Right lung (tissue), 10 donors: ENCODE measurements at places on chromosomes 2 and 18. TPM values are rescaled to one million over a fixed set of nuclear protein-coding genes. Genes with fewer than 3 reads are reported as not detected.

Gene RAB31
- polyA plus RNA-seq, result 40.6 TPM

Gene CCBE1
- 75.0 TPM for polyA plus RNA-seq

Gene RNF138
- 59.2 TPM for polyA plus RNA-seq

Gene ATP8B1
- polyA plus RNA-seq, result 19.6 TPM

Gene SCG2
- polyA plus RNA-seq, result 1.1 TPM

Gene QPCT
- 7.4 TPM for polyA plus RNA-seq

Gene STK36
- 81.5 TPM for polyA plus RNA-seq

Gene ATL2
- 53.1 TPM for polyA plus RNA-seq

Gene UGP2
- 85.6 TPM for polyA plus RNA-seq

Gene OR6B2
- polyA plus RNA-seq, result not detected

Gene SKA1
- polyA plus RNA-seq, result 5.2 TPM

Gene FSHR
- polyA plus RNA-seq, result not detected

Gene EHD3
- polyA plus RNA-seq, result 10.8 TPM

Gene SLC4A5
- polyA plus RNA-seq, result 8.5 TPM
